ENCODE measurements at places on chromosomes 2 and 18.

- DNase-seq = no peak
Measured at GRCh38 chr2:36559221-36559942, 38.6 kb downstream of the FEZ2 start.

GRCh38 chr18:56844556-56844955, 193.4 kb downstream of the WDR7 start:
- no peak for DNase-seq

- no peak for DNase-seq
Measured at GRCh38 chr2:190382851-190383250, 25.3 kb upstream of the MFSD6 start.

DNA sequence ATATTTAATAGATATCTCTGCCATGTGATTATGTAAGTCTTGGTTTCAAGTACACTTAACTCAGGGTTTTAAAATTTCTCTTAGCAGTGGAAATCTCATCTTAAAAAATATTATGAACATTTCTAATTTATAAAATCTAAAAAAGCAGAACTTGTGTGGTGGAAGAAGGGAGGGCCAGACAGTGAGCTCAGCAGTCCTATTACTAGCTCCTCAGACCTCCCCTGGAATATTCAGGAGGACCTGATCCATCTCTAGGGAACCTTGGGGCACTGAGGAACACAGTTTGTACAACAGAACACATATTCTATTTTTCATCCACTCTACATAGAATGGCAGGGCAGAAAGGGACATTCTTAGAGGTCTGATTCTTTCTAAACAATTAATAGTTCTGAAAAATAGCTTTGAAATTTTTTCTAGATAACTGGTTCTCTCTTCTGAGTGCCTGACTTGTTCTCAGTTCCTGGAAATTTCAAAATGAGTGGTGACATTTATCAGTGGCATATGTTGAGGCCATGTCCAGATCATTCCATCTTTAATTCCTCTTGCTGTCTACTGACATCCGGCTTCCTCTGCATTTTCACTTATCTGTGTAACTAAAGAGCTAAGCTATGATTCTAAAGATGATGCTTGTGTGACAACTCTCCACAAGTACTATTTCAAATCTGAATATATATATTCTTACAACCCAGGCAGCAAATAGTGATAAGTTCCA, 8.2 kb upstream of the MAP4K4 start:
- no peak for DNase-seq

DNA sequence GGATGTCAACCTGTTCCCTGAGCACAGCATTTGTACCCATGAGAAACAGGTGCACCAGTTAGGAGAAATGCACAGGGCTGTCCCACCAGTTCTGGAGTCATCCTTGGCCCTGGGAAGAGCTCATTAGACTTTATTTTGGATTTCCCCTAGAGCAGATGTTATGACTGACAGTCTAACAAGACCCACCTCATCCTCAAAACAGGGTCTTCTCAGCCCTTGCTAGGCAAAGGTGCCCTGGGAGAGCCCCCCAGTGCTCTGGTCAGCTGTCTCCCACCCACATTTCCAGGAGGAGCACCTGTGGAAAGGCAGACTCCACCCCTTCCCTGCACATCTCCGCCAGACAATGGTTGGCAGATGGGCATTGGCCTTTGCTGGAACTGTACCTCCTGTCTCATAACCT, 5.7 kb upstream of the SP100 start:
- DNase-seq = no peak

- DNase-seq = no peak
Measured at GRCh38 chr2:217853301-217853881, 149.4 kb downstream of the TNS1 start.

DNA sequence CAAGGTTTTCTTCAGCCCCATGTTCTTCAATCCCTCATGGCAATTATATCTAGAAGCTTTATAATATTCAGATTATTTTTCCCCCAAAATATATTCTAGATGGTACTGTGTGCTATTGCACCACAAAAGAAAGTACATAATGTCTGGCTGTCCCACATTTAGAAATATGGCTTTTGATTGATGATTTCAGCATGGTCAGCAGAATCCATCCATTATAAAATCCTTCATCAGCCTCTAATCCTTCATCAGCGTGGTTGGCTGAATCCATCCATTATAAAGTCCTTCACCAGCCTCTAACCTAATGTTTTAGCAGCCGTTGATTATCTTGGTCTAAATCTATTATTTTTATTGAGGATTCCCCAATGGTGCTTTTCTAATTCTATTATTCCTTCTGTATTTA, 23.3 kb upstream of the HAAO start:
- DNase-seq = no peak
